Natural killer cell (primary cell): ENCODE measurements at places on chromosomes 2 and 18. TPM values are rescaled to one million over a fixed set of nuclear protein-coding genes. Genes with fewer than 3 reads are reported as not detected.
A peak's percentile ranks its signal among the peaks of the same experiment; 100 is the strongest.

- no peaks in the 10 kb centered on the region for H3K4me1 ChIP-seq
- DNase-seq, result no peak
- H3K36me3 ChIP-seq, result no peaks in the 10 kb centered on the region
- H3K27ac ChIP-seq, result no peak overlapping the region
Observed at GRCh38 chr2:15152382-15152781, 408.8 kb downstream of the NBAS start.

DNA sequence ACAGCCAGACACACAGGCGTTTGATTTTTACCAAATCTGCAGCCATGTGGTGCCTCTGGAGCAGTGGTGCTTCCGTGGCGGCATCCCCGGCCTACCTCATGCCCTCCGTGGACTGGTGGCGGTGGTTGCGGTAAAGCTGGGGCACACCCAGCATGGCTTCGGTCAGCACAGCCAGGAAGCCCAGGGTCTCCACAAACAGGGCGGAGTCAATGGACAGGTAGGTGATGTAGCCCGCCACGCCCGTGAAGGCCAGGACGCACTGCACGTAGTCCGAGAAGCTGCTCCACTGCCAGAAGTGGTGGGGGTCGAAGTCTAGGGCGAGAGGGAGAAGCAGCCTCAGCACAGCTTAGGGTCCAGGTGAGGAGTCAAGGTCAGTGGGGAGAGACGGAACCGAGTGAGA lies 32.4 kb downstream of the SLC66A2 start:
- H3K4me1 ChIP-seq, result peaks cover 5% of the 10 kb centered on the region
- peaks cover 7% of the 10 kb centered on the region for H3K36me3 ChIP-seq
- H3K27ac ChIP-seq, result no peak overlapping the region
- H3K27me3 ChIP-seq, result no peaks in the 10 kb centered on the region
- no peak overlapping the region for H3K4me3 ChIP-seq

- H3K27me3 ChIP-seq, result no peaks in the 10 kb centered on the region
- H3K4me1 ChIP-seq, result peaks cover 5% of the 10 kb centered on the region
- no peak overlapping the region for H3K27ac ChIP-seq
- DNase-seq, result no peak
Observed at GRCh38 chr2:113209011-113209645, 35.4 kb downstream of the PSD4 start.

The ACSL3 gene
- 86.6 TPM for total RNA-seq

The EML6 gene
- total RNA-seq, result 3.2 TPM

The SLC4A5 gene
- 8.0 TPM for total RNA-seq

DNA sequence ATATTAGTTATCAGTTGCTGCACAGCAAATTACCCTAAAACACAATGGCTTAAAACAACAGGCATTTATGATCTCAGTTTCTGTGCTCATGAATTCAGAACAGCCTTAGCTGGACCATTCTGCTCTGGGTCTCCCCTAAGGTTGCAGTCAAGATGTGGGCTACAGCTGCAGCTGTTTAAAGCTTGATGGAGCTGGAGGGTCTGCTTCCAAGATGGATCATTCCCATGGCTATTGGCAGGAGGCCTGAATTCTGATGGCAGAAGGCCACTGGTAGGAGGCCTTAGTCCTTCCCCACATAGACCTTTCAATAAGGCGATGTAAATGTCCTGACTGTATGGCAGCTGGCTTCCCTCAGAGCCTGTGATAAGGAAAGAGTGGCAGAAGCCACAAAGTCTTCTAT lies 118.6 kb upstream of the SERPINE2 start:
- DNase-seq, result no peak
- no peak overlapping the region for H3K27ac ChIP-seq
- no peaks in the 10 kb centered on the region for H3K27me3 ChIP-seq
- H3K36me3 ChIP-seq, result no peaks in the 10 kb centered on the region

- no peak overlapping the region for H3K27ac ChIP-seq
- no peaks in the 10 kb centered on the region for H3K36me3 ChIP-seq
- peaks cover 13% of the 10 kb centered on the region for H3K4me1 ChIP-seq
- H3K27me3 ChIP-seq, result peaks cover 24% of the 10 kb centered on the region
Observed at GRCh38 chr2:54709336-54709809, 14.1 kb upstream of the EML6 start.

The SLC9A2 gene
- total RNA-seq, result not detected

The PIEZO2 gene
- not detected for total RNA-seq

DNA sequence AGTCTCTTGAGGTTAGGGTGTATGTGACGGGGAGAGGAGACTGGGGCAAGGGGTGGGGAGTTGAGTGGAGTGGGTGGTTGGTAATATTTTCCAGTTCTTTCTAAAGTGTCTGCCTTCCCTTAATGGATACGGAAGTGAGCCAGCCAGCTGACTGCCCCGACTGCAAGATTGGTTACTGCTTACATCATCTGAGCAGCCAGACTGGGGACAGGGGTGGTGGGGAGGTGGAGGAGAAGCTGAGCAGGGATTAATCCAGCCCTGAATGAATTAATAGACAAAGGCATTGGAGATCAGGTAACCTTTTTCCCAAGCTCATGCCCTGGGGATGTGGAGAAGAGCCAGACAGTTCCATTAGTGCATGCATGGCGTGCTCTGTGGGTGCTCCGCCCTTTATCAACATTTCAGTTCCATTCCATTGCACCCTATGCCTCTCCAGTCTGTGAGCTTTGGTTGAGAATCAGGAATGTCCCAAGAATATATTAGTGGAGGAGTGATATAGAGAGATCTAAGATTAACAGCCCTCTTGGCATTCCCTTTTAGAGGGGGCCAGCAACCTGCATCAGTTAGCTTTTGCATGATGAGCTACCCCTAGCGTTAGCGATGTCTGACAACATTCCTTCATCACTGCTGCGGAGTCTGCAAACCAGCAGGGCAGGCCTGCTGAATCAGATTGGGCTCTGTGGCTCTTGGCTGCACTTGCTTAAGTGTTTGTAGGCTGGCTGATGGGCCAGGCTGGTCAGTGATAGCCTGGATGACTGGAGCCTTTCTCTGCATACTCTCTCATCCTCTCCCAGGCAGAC lies 67.4 kb downstream of the TNP1 start:
- no peaks in the 10 kb centered on the region for H3K27me3 ChIP-seq
- no peak for DNase-seq
- H3K4me1 ChIP-seq, result no peaks in the 10 kb centered on the region
- H3K36me3 ChIP-seq, result no peaks in the 10 kb centered on the region

- H3K4me3 ChIP-seq, result no peak overlapping the region
- H3K36me3 ChIP-seq, result peaks cover 27% of the 10 kb centered on the region
- H3K27ac ChIP-seq, result no peak overlapping the region
- H3K4me1 ChIP-seq, result no peaks in the 10 kb centered on the region
Observed at GRCh38 chr2:3432067-3432466, 52.6 kb downstream of the TRAPPC12 start.

DNA sequence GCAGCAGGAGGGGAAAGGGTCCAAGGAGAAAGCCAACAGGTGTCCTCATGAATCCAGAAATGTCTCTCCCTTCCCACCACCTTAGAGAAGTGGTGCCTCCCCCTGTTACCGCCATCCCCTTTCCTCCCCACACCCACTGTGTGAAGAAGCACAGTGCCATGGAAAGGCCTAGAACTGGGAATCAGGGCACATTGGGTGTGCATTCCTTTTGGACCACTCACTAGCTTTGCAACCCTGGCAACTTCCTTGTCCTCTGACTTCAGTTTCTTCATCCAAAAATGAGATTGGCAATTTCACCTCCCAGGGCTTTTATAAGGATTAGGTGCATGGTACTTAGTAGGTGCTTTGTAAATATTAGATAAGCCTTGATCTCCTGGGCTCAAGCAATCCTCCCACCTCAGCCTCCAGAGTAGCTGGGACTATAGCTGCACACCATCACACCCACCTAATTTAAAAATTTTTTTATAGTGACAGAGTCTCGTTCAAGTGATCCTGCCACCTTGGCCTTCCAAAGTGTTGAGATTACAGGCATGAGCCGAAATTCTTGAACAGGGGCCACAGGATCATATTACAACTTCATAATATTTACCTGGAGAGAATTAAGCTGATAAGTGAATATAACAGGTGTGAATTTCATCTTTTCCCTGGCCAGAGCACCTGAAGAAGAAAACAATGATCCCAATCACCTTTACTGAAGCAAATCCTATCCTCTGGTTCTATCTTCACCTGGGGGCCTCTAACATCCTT lies 97.9 kb upstream of the TAF1B start:
- no peaks in the 10 kb centered on the region for H3K4me1 ChIP-seq
- H3K4me3 ChIP-seq, result no peak overlapping the region
- H3K36me3 ChIP-seq, result no peaks in the 10 kb centered on the region
- no peak overlapping the region for H3K27ac ChIP-seq
- H3K27me3 ChIP-seq, result no peaks in the 10 kb centered on the region
- no peak for DNase-seq

The RESP18 gene
- total RNA-seq, result not detected

DNA sequence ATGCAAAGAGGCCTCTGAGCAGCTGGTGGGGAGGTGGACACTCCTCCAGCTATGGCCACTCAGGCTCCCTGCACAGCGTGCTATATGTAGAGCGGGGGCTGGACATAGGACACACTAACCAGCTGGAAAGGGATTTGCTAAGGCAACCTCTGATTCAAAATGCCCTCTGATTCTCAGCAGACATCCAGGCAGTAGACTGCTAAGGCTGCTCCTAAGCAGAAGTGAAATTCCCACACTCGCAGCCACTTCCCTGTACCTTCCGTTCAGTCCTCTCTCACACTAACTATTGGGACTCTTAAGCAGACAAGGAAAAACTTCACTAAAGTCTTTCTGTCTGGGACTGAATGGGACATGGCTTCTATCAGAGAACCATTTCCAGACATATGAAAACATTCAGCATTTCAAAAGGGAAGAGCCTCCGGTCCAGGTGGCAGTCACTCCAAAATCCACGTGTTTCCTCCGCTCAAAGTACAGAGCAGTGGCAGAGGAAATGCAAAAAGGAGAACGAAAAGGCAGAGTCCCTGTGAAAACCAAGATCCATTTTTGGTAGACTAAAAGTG lies 265.8 kb downstream of the TTC32 start:
- no peak overlapping the region for H3K27ac ChIP-seq
- no peak for DNase-seq
- no peaks in the 10 kb centered on the region for H3K36me3 ChIP-seq
- H3K27me3 ChIP-seq, result no peaks in the 10 kb centered on the region

- no peak for DNase-seq
- H3K27me3 ChIP-seq, result no peaks in the 10 kb centered on the region
- no peak overlapping the region for H3K27ac ChIP-seq
- no peaks in the 10 kb centered on the region for H3K36me3 ChIP-seq
- H3K4me3 ChIP-seq, result no peak overlapping the region
- no peaks in the 10 kb centered on the region for H3K4me1 ChIP-seq
Observed at GRCh38 chr18:54973046-54973445, 13.8 kb upstream of the CCDC68 start.

The SCYGR8 gene
- total RNA-seq, result not detected

The KCNIP3 gene
- total RNA-seq, result not detected

The MAPRE3 gene
- 5.0 TPM for total RNA-seq

The ALPP gene
- total RNA-seq, result not detected

GRCh38 chr2:33616873-33617272 lies 17.8 kb upstream of the FAM98A start:
- no peak overlapping the region for H3K27ac ChIP-seq
- H3K27me3 ChIP-seq, result no peaks in the 10 kb centered on the region
- H3K36me3 ChIP-seq, result no peaks in the 10 kb centered on the region
- no peak overlapping the region for H3K4me3 ChIP-seq
- no peak for DNase-seq
- H3K4me1 ChIP-seq, result no peaks in the 10 kb centered on the region

DNA sequence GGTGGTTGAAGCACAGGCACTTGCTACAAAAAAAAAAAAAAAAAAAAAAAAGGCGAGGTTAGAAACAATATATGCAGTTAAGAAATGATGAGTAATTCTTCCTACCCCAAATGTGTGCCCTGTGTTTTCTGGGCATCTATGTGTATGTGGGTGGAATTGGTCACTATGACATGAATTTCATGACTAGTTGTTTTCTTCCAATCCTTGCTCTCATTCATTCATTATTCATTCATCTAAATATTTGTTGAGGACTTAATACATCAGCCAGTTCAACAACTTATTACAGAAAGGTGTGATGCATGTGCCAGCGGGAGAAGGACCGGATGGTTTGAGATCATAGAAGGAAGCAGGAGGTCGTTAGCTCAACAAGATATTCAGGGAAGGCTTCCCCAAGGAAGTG lies 8.3 kb upstream of the EGR4 start:
- no peak overlapping the region for H3K4me3 ChIP-seq
- DNase-seq, result no peak
- no peaks in the 10 kb centered on the region for H3K4me1 ChIP-seq
- H3K27me3 ChIP-seq, result peaks cover 7% of the 10 kb centered on the region

GRCh38 chr2:144471305-144472045 lies 48.4 kb downstream of the ZEB2 start:
- peak; percentile 70 for DNase-seq
- H3K27ac ChIP-seq, result peak overlapping the region; percentile 35
- H3K4me3 ChIP-seq, result no peak overlapping the region

The NPAS2 gene
- total RNA-seq, result not detected

DNA sequence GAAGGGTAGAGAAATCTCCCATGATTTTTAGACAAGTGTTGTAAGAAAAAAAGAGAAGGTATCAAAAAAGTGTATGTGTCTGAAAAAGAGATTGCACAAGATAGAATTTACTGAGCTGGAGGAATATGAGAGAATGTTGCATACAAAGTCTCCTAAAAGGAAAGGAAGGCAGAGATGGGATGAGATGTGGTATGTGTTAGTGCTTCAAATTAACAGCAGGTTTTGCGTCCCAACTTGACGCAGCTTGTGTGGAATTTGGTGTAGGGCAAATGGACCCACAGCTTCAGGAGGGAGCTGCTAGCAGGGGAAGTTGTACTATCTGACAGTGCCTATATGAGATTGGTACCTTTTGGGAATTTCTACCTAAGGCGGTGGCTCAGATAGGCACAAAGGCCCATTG lies 9.0 kb upstream of the RASGRP3 start:
- no peaks in the 10 kb centered on the region for H3K4me1 ChIP-seq
- DNase-seq, result no peak
- no peak overlapping the region for H3K27ac ChIP-seq
- H3K4me3 ChIP-seq, result no peak overlapping the region
- H3K36me3 ChIP-seq, result no peaks in the 10 kb centered on the region

DNA sequence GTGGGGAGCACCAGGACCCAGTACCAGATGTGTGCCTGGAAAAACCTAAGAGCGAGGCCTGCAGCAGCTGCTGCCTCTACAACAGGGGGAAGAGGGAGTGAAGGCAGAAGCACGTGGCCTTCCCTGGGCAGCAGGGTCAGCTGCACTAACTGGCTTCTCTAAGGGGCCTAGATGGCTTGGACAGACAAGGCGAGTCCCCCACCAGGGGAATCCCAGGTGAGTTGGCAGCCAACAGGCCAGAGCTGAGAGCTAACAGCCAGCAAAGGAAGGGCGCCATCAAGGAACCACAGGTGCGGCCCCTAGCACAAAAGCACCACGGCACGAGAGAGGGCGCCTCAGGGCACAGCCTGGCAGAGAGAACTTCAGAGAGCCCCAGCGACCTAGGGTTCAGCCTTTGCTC lies 19.8 kb upstream of the MAL start:
- DNase-seq, result no peak
- no peaks in the 10 kb centered on the region for H3K4me1 ChIP-seq
- H3K27me3 ChIP-seq, result no peaks in the 10 kb centered on the region
- no peak overlapping the region for H3K4me3 ChIP-seq

DNA sequence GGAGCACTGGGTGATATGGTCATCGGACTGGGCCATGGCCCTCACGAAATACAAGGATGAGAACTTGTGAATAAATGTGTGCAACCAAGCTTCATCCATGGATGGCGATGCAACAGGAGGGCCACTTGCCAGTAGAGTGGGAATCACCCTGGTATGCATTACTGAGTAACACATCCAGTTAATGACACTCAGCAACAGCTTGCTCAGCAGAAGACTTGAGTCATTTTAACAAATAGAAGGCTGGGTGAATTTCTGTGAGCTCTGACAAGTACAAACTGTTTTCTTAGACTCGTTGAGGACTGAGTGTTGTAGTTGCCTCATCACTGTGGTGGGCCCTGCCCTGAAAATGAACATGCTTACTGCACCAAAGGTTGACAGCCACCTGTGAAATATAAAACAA lies 221.6 kb downstream of the NCKAP5 start:
- no peaks in the 10 kb centered on the region for H3K27me3 ChIP-seq
- H3K36me3 ChIP-seq, result no peaks in the 10 kb centered on the region
- DNase-seq, result no peak
